H9 (cell line): ENCODE measurements at places on chromosomes 5 and 9.

DNA sequence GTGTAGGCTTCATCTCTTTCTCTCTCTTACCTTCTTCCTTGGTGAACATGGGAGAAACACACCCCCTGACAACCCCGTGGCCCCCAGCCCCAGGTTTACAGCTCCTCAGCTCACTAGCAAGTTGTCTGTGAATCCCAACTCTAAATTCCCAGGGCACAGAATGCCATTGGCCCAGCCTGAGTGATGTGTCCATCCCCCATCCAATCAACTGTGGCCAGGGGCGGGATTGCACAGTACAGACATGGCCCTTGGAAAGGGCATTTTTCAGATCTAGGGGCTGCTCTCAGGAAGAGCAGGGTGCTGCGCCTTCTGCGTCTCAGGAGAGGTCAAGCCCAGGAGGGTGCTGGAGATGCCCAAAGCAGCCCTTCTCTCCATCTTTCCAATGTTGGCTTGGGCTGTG is 48.2 kb upstream of the ASS1 start:
- no peak for DNase-seq

- peak; percentile 52 for DNase-seq
These were observed 2.4 kb downstream of the SMARCA2 start for GRCh38 chr9:2017331-2018161.

- DNase-seq = no peak
These were observed 25.6 kb downstream of the ABL1 start for GRCh38 chr9:130860458-130861316.

DNA sequence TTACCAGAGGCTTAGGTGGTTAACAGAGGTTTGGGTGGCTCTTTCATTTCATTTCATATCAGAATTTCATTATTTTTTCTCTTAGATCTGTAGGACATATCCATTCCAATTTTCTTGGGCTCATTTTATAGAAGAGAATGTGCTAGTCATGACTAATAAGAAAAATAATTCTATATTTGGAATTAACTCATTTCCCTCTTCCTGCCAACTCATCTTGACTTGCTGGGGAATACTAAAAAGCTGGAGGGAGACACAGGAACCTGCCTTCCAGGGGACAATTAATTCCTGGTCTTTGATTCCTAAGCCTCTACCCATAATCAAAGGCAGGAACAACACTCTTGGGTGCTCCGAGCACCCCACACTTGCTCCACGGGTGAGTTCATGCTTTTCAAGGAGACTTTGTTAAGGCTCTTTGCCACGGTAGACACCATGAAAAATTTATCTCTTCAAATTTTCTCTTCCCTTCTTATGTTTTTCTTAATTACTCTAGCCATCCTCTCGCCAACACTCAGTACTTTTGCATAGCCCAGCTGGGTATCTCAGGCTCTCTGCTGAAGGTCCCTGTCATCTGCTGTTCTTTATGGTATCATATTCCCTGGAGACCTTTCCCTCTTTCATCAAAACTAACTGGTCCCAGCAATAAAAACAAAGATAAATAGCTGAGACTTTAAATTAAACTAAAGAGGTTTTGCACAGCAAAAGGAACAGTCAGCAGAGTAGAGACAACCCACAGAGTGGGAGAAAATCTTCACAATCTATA is 273.9 kb downstream of the NPR3 start:
- DNase-seq = no peak

- no peak for DNase-seq
These were observed 308.7 kb downstream of the SPOCK1 start for GRCh38 chr5:137190441-137190840.

- no peak for DNase-seq
These were observed 359.2 kb upstream of the ZNF462 start for GRCh38 chr9:106503759-106504158.

- DNase-seq = no peak
These were observed 56.4 kb upstream of the TMC1 start for GRCh38 chr9:72464857-72465592.

- no peak for DNase-seq
These were observed 21.0 kb downstream of the RALGPS1 start for GRCh38 chr9:126935630-126936029.

- no peak for DNase-seq
These were observed 9.1 kb upstream of the EXOC3 start for GRCh38 chr5:433836-434235.

- DNase-seq = no peak
These were observed 182.5 kb upstream of the NR3C1 start for GRCh38 chr5:143585970-143586369.

- no peak for DNase-seq
These were observed 149.3 kb upstream of the POU5F2 start for GRCh38 chr5:93890657-93891056.

DNA sequence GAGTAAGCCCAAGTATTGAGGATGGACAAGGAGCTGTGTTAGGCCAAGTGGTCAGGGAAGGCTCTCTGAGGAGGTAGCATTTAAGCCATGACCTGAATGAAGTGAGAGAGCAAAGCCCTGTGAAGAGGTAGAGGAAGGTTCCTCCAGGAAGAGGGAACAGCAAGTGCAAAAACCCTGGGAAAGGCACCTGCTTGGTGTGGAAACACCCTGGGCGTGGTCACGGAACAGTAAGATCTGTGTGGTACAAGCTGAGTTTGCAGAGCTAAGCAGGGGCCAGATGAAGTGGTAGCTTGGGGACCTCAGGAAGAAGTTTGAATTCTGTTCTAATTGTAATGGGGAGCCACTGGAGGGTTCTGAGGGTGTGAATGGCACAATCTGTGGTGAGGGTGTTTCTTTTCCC is 310.2 kb downstream of the ARHGAP26 start:
- DNase-seq = no peak

DNA sequence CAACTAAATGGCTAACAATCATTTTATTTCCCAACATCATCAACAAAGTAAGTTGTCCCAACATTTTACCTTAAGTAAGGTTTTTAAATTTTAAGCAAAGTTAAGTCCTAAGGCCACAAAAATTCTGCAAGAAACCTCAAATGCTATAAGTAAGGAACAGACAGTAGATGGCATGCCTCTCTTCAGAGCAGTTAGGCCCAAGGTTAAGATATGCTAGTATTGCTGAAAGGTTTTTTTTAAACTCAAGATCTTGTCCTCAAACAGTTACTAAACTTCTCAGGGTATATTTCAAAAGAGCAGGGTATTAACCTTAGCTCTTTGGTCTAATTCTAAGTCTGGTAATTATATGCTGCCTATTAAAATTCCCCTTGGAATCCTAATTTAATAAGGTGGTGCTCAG is 35.1 kb downstream of the PJA2 start:
- no peak for DNase-seq

GRCh38 chr9:68914751-68915150 is 99.2 kb downstream of the PRKACG start:
- DNase-seq = no peak

- no peak for DNase-seq
These were observed 154.5 kb downstream of the DROSHA start for GRCh38 chr5:31377274-31377946.

DNA sequence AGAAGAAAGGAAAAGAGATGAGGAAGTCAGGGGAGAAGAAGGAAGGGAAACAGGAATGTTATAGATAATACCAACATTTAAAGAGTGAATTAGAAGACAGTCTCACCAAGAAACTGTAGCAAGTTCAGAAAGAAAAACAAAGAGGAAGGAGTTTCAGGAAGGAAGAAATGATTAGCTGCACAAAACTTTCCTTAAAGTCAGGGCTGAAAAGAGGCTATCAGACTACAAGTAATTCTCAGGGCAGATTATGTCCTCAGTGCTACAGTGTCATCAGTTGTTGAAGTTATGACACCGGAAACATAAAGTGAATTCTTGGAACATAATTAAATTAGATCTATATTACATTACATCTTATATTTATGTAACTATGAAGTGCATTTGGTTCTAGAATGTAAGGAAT is 226.9 kb downstream of the ARRDC3 start:
- DNase-seq = no peak

- peak; percentile 86 for DNase-seq
These were observed 337.4 kb upstream of the PUM3 start for GRCh38 chr9:3181049-3181953.

DNA sequence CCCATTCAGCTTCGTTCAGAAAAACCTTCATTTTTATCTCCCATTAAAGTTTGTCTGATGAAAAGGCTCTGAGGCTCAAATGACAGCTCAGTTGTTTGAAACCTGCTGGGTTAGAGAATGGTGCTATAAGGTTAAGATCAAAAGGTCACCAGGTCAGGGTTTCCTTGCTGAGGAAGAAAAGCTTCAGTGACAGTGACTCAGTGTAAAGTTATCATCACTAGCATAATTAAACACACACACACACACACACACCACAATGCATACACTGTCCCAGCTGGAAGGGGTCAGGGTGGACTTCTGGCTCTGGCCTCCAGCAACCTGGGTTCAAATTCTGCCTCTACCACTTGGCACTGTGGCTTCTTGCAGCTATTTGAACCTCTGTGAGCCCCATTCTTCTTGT is 281.1 kb downstream of the DOCK8 start:
- DNase-seq = no peak

- DNase-seq = no peak
These were observed 18.3 kb downstream of the BTNL9 start for GRCh38 chr5:181058321-181058720.

GRCh38 chr9:76419782-76420380 is 25.7 kb upstream of the RFK start:
- DNase-seq = no peak

DNA sequence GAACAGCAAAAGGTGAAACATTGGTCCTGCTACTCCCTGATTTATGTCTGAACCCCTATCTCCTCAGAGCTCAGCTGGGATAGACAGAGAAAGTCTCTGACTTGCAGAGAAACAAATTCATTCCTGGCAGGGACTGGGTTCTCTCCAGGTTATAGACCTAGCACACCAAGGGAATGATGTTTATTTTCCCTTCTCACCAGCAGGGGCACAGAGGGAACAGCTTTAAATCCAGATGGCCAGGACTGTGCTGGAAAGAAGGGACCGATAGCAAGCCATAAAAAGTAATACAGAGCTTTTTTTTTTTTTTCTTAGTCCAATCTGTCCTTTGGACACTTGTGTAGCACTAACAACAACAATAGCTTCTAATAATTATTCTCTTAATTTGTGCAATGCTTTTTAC is 141.1 kb upstream of the C9orf72 start:
- no peak for DNase-seq

- peak; percentile 70 for DNase-seq
These were observed 18.1 kb downstream of the GSN start for GRCh38 chr9:121285835-121286687.

GRCh38 chr5:10762776-10763500 is 1.9 kb upstream of the DAP start:
- DNase-seq = no peak

GRCh38 chr9:136943291-136944211 is 987 bp downstream of the FBXW5 start:
- DNase-seq = no peak

DNA sequence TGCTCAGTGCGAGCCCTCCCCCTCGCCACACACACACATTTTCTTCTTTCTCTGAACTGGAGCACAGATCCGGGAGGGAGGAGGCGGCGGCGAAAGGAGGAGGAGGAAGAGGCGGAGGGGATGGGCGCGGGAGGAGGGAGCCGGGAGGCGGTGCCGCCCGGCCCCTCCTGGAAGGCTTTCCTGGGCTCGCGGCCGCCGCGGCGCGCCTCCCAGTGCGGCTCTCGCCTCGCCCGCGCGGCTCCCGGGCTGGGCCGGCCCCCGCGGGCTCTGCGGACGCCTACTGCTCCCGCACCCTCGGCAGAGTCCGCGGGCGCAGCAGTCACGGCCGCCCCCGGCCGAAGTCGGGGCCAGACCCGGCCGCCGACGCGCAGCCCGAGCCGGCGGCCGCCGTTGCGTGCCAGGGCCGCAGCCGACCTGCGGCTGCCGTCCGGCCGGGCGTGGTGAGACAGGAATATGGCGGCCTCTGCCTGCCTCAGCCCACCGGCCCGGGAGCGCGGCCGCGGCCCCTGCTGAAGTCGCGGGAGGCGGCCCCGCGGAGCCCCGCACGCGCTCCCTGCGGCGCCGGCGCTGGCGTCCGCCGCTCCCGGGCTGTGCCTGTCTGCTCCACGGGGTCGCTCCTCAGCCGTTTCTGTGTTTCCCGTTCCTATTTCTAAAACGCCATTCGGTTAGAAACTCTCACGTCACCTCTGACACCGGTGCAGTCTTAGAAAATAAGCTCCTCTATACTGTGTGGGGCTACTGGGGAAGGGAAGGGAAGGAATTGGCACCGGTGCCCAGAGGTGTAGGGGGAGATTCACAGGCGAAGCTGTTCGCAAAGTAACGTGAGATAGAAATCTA is 500 bp upstream of the GNAQ start:
- DNase-seq = peak; percentile 88

DNA sequence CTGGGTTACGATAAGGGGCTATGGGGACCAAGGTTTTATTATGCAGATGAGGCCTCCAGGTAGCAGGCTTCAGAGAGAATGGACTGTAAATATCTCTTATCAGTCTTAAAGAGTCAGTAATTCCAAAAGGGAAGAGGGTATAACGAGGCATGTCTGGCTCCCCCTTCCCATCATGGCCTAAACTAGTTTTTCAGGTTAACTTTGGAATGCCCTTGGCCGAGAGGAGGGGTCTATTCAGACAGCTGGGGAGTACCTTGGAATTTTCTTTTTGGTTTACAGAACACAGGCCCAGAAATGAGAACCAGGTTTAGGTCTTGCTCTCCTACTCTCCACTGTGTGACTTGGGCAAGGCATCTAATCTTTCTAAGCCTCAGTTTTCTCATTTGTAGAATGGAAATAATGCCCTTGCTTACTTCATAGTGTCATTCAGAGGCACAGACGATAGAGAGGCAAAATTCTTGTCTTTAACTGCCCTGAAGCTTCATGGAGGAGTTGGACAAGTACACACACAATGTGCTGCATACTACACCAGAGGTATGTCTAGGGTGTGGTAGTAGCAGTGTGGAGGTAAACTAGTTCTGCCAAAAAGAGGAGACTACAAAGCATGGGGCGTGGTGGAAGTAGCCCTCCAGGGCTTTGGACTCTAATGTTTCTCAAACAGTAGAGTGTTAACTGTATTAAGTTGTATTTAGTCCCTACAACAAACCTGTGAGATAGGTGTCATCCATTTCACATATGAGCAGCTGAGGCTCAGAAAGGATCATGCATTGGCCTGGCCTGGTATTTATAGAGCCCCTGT is 45.5 kb downstream of the IRF1 start:
- DNase-seq = no peak

DNA sequence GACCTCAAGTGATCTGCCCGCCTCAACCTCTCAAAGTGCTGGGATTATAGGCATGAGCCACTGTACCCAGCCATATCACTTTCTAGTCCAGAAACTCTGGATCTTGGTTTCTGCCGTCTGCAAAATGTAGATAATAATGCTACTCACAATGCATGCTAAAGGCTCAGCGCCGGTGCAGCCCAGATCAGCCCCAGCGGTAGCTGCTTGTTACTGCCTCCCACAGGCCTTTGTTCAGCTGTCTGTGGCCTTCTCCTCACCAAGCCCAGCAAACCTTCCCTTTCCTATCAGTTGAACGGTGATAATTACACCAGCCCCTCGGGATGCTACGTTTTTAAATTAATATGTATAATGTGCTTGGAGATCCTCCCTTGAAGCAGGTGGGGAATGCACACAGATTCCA is 26.2 kb upstream of the MSX2 start:
- peak; percentile 47 for DNase-seq
